ENCODE measurements at places on chromosomes 1 and 21.
A peak's percentile ranks its signal among the peaks of the same experiment; 100 is the strongest.

DNA sequence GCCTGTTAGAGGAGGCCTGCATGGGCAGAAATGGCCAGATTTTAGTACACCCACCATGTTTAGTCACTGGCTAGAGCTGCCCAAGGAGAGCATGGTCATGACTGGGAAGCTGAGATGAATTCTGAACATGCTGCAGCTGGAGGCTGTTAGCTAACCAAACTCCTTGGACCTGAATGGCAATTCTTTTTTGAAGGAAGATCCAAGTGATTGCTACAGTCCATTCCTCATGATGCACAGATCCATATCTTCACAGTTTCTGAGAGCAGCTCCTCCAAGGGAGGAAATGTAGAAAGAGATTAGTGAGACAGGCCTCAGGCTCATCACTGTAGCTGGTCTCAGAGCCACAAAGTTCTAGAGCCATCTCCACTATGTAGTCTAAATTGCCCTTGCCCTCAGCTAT is 11.1 kb downstream of the ZFYVE9 start:
- no peak for DNase-seq

DNA sequence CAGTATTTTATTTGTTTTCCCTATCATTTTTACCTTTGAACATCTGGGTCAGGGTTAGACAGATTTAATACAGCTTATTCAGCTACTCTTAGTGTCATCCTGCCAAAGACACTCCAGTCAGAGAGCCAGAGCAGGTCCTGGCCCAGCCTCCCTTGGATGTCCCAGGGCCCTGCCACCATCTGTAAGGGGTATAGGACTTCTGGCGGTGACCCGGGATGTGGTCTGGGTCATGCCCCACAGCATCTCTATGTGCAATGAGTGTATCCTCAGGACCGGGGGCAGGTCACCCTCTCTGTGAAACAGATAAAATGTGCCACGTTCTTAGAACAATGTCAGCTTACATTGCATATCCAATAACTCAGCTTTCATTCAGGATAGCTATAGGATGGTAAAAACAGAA is 37.8 kb upstream of the PRSS38 start:
- DNase-seq = no peak

- DNase-seq = no peak
These were observed 537.1 kb downstream of the AJAP1 start for GRCh38 chr1:5191470-5191869.

- DNase-seq = peak; percentile 15
These were observed 11.0 kb upstream of the CPLANE2 start for GRCh38 chr1:16248007-16248436.

Data from COR-L47 (cell line).